ENCODE measurements at places on chromosomes 12 and 14.
A peak's percentile ranks its signal among the peaks of the same experiment; 100 is the strongest.

- no peak for DNase-seq
These were observed 154.3 kb downstream of the TMX1 start for GRCh38 chr14:51394384-51394783.

- DNase-seq, result peak; percentile 61
These were observed 15.5 kb downstream of the MANSC1 start for GRCh38 chr12:12334367-12335040.

DNA sequence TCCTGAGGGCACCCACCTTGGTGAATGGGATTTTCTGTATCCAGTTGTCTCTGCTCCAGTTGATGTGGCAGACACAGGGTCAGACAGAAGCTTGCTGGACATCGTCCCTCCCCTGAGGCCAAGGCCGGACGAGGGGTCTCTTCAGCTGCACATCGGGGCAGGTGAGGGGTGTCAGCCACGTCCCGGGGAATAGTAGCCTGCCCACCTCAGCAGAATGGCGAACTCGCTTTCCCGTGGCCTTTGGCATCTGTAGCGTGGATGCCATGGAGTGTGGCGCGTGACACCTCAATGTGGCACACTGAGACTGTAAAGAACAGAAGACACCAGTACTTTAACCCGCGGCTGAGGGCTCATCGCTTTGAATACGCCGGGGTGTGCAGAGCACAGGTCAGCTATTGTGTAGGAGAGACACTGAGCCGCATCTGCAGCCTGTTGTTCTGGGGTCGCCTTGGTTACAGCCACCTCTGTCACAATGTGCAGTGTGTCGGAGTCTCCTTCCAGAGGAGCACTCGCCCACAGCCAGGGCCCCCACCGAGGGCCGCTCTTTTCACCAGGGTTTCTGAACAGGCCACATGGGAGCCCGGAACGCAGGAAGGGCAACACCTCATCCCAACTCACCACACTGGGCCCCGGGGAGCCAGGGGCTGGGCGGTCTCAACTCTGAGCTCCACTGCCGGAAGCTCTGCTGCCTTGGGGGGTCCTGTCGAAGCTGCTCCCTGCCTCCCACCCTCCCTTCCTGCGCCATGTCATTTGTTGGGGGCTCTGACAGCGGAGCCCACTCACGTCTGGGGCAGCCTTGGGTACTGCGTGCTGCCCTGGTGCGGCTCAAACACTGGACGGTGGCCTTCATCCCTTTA is 77.0 kb downstream of the ADGRD1 start:
- DNase-seq, result no peak

GRCh38 chr12:29211696-29212095 is 62.6 kb downstream of the FAR2 start:
- no peak for DNase-seq

DNA sequence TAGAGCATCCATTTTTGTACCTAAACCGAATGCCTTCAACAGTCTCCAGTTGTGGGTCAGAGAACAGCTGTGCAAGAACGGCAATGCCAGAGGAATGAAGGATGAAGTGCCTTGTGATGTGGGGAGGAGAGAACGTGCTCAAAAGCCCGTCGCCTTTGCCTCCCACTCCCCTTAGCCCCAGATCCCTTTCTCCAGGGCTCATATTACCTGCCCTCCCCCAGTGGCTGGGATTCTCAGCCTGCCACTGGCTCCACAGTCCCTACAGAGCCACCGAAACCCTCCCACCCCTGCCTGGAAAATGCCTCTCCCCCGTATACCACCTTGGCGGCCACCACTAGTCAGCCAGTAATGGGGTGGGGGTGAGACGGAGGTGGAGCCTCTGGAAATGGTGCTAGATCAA is 158.5 kb downstream of the ZFP36L1 start:
- no peak for DNase-seq

DNA sequence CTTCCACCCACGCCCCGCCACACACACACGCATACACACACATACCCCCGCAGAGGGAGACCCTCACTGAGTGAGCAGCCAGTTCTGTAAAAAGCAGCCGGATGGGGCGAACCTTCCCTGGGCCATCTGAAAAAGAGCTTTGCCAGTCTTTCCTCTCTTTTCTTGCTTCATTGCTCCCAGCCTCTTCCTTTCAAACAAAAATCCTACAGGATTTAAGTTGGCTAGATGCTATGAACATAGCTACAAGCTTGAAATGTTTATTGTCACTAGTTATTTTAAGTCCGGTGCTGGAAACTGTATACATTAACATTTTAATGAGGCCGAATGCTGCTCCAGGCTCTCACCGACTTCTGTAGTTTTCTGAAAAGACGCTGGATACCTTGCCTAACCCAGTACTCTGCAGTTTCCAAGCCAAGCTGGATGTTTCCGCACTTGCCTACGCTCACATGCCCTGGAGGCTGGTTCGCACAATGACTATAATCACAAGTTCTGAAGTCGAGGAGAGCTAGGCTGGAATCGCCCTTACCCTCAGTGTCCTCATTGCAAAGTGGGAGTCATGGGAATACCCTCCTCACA is 39.2 kb downstream of the LTBP2 start:
- no peak for DNase-seq

DNA sequence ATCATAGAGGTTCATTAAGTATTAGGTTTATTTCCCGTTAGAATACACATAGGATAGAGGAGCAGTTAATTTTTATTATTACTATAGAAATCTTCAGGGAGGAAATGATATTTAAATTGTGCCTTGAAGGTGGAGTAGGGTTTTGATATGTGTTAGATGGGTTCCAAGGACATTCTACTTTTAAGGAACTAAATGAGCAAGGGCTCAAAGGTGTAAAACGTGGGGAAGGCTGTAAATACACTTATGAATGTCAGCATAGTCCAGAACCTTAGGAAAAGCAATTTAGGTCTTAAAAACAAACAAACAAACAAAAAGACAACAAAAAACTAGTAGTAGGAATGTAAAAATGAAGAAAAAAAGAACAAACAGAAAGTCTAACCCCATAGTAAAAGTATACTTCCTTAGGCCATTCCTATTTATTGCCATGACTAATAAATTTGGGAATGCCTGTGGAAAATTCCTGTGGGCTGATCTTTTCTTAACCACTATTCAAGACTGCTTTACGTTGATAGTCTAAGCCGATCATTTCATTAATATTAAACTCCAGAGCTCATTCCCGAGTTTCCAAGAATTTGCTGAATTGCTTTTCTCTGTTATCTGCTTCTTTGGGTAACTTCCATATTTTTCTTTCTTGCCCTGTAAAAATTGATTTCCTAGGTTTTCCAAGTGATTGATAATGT is 180.3 kb downstream of the RAD51B start:
- DNase-seq, result no peak

GRCh38 chr14:38038986-38039385 is 168.7 kb upstream of the SSTR1 start:
- no peak for DNase-seq

DNA sequence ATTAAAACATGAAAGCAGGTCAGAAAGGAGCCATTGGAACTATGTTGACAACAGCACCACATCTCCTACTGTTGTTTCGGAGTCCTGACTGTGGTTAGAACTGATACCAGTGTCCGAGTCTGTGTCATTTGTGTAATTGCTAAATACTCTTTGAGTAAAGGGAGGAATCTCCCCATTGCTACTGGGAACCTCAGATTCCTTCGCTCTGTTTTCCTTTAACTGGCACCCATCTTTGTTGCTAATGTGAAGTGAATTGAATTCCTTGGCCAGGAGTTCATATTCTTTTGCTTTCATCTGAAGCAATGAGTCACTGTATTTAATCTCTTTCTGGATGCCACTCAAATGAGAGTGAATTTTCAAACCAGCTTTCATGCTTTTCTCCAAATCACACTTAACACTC is 31.5 kb downstream of the RASSF9 start:
- peak; percentile 71 for DNase-seq

- DNase-seq, result no peak
These were observed 66.2 kb downstream of the PTGER2 start for GRCh38 chr14:52380294-52380693.

- DNase-seq, result peak; percentile 23
These were observed 7.5 kb upstream of the CDCA4 start for GRCh38 chr14:105028251-105028927.

- peak; percentile 48 for DNase-seq
These were observed 3.1 kb upstream of the KIF26A start for GRCh38 chr14:104135121-104135903.

- no peak for DNase-seq
These were observed 132.7 kb downstream of the PAPOLA start for GRCh38 chr14:96634896-96635295.

- no peak for DNase-seq
These were observed 2.8 kb downstream of the TMX1 start for GRCh38 chr14:51242545-51243490.

DNA sequence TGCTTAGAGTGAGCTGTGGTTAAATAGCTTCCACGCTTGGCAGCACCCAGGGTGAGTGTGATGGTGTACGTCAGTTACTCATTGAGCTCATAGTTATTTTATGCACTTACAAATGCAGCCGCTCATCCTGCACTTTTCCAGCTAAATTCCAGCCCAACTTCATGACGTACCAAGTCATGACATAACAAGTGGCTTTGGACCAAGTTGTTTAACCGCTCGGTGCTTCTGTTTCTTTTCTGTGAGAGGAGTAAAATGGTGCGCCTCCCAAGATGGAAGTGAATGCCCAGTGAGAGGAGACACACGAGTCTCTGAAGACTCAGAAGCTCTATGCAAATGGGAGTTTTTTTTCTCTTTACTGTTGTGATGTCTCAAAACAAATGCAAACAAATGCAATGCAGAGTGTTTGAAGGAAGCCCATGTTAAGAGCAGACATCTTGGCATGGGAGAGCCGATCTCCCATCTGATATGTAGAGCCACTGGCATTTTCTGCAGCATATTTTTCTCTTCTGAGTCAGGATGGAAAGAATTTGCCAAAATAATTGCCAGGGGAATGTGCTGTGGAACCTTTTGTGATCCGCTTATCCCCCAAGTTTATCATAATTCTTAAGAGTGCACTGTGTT is 72.2 kb downstream of the FBXW8 start:
- DNase-seq, result no peak

GRCh38 chr12:89884952-89885351 is 176.3 kb upstream of the ATP2B1 start:
- no peak for DNase-seq

DNA sequence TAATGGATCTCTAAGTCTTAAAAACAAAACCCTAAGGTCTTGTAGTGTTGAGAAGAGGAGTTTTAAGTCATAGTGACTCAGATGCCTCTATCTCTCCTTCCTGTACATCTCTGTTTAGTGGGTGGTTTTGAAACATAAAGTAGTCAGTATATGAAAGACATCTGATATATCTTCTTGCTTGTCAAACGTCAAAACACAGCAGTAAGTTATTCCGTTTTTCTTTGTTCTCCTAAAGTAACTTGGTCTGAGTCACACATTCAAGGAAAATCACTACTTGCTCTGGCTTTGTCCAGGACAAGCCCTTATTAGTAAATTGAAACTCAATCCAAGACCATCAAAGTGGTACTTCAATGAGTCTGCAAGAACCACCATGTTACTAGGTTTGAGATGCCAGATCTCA is 1172.5 kb downstream of the BCL11B start:
- no peak for DNase-seq
